Thyroid gland (tissue), 4 donors: ENCODE measurements at places on chromosomes 16 and 17.
A peak's percentile ranks its signal among the peaks of the same experiment; 100 is the strongest.

DNA sequence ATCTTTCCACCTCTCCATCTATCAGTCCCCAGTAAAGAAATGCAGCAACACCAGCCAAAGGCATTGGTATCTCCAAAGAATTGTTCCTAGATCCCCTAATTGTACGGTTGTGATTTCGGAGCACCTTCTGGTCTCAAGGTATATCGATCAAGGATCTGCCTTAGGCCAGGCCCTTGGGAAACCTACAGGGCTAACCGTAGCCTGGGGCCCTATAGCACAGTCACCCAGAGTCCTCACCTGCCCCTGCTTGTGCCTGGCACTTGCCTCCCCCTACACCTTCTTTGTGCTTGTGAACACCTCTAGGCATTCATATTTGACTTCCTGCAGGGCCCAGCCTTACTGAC is 16.8 kb upstream of the AURKB start:
- DNase-seq = no peak

GRCh38 chr16:84876873-84877606 is 57.3 kb downstream of the CRISPLD2 start:
- DNase-seq = no peak

DNA sequence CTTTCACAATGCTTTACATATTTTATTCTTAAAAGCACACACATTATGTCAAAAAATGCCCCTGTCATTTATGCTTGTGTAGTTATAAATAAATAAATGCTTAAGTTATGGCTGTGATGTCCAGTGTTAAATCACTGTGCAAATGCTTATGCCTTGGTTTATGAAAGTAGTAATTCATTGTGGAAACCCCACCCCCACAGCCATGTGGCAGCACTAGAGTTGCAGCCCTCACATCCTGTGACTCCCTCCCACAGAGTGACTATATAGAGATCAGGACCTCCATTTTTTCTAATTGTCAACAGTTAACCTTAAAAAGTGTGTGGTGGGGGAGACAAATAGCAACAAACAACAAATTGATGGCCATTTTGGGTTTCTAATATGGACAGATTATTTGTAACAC is 2.4 kb downstream of the SKAP1 start:
- no peak for DNase-seq

GRCh38 chr16:4505356-4506147 is 29.4 kb downstream of the HMOX2 start:
- no peak for DNase-seq

DNA sequence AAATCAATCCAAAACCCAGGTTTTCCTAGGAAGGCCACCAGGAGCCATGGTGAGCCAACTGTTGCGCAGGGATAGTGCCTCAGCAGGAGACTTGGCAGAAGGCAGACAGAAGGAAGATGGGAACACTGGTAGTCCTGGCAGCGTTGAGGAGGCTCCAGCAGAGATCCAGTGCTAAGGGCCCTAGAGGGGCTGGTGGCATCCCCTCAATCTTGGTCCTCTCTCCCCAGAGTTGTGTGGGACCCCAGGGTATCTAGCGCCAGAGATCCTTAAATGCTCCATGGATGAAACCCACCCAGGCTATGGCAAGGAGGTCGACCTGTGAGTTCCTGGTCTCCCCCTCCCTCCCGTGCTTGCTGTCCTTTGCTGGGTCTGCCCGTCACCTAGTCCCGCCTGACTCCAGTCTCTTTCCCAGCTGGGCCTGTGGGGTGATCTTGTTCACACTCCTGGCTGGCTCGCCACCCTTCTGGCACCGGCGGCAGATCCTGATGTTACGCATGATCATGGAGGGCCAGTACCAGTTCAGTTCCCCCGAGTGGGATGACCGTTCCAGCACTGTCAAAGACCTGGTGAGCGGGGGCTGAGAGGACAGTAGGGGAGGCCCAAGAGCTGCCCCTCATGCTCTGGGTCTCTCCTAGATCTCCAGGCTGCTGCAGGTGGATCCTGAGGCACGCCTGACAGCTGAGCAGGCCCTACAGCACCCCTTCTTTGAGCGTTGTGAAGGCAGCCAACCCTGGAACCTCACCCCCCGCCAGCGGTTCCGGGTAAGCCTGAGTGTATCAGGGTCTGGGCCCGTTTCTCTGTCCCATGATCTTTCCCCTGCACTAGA is 5.7 kb downstream of the CFAP119 start:
- DNase-seq = no peak

DNA sequence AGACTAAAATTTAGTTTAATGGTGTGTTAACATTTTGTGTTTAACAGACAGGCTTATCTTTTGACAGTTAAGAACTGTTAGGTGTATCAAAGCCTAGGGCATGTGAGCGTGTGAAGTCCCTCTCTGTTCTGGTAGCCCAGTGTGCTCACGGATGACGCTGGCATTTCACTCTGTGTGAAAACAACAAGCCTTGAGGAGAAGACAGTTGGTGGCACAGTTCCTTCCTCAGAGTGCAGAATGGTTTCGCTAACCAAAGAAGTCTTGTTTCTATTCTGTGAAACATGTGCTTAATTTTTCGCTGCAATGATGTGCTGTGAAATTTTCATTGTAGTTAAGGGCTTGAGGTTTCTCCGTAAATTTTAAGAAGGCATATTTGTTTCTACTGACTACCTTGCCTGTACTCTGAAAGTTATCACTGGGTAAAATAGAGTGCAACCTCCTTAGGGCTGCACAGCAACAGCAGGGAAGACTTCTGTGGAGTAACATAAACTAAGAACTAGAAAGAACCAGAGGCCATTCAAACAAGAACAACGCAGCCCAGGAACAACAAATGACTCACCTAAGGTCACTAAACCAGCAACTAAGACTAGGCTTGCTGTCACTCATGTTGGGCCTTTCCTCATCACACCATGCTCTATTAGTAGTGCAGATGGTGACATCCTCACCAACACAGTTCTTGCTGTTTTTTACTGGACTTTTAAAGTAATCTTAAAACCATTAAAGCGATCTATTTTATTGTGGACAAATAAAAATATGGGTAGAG is 33.4 kb downstream of the BRD7 start:
- DNase-seq = no peak

GRCh38 chr17:17032131-17032692 is 10.0 kb upstream of the MPRIP start:
- DNase-seq = peak; percentile 86

DNA sequence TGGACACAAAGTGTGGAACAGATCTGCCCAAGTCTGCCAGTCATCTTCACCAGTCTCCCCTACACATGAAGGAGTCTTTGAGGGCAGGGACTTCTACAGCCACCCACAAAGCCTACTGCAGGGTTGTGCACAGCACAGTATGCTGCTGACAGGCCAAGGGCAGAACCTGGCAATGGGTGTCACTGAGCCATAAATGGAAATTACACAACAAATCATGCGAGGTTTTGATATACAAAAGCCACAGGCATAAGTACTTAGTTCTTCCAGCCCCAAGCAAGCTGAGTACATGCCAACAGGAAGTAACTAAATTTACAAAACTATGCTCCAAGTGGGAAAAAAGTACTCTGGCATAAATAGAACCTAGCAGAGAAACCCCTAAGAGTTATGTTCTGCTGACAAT is 7.8 kb upstream of the PSMC3IP start:
- DNase-seq = no peak

- DNase-seq = no peak
These were observed 171.0 kb downstream of the XYLT1 start for GRCh38 chr16:17299790-17300189.

- DNase-seq = no peak
These were observed 33.9 kb upstream of the ZNF423 start for GRCh38 chr16:49889725-49890397.

- no peak for DNase-seq
These were observed 5.1 kb downstream of the ABCA3 start for GRCh38 chr16:2335286-2335895.

DNA sequence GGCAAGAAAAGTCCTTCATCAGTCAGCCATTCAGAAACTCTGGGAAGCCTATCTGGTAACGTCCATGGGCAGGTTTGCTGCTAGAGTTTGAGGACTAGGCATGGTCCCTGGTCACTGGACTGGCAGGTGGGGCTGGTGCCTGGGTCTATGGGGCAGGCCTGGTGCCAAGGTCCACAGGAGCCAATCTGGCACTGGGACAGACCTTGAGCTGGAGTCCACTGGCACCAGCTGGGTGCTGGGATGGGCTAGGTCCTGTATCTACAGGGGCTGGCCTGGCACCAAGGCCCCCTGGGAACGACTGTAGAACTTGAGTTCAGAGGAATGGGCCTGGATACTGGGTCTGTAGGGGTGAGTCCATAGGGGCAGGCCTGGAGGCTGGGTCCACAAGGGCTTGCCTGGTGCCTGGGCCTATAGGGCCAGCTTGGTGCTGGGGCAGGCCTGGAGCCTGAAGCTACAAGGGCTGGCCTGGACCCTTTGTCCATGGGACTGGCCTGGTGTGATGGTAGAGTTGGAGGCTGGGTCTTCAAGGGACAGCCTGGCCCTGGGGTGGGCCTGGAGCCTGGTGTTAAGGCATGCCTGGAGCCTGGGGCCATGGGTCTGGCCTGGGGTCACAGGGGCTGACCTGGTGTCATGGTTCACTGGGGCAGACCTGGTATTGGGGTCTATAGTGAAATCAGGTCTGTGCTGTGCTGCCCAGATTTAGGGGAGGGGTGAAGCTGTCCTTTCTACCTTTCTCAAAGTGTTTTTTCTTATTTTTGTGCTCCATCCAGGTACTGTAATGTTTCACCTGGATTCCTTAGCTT is 30.5 kb upstream of the NKD1 start:
- DNase-seq = no peak

- no peak for DNase-seq
These were observed 94.6 kb upstream of the SALL1 start for GRCh38 chr16:51245658-51245995.

DNA sequence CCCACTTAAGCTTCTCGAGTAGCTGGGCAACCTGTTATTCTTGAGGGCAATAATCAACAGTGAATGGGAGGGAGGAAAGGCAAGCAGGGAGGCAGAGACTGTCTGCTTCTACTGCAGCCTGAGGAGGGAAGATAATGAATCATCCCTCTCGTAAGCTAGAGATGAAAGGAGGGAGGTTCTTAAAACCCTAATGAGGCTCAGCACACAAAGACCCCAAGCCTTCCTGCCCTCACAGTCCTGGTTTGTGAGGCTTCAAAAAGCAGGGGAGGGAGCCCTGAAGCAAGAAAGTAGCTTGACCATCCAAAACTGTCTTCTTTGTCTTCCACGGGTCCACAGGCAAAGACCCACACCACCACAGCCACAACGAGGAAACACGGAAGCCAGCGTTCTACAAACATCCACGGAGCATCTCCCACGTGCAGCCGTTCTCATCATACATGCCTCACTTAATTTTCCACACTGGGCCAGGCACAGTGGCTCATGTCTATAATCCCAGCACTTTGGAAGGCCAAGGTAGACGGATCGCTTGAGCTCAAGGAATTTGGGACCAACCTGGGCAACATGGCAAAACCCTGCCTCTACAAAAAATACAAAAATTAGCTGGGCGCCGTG is 1.8 kb downstream of the PIK3R5 start:
- DNase-seq = no peak

DNA sequence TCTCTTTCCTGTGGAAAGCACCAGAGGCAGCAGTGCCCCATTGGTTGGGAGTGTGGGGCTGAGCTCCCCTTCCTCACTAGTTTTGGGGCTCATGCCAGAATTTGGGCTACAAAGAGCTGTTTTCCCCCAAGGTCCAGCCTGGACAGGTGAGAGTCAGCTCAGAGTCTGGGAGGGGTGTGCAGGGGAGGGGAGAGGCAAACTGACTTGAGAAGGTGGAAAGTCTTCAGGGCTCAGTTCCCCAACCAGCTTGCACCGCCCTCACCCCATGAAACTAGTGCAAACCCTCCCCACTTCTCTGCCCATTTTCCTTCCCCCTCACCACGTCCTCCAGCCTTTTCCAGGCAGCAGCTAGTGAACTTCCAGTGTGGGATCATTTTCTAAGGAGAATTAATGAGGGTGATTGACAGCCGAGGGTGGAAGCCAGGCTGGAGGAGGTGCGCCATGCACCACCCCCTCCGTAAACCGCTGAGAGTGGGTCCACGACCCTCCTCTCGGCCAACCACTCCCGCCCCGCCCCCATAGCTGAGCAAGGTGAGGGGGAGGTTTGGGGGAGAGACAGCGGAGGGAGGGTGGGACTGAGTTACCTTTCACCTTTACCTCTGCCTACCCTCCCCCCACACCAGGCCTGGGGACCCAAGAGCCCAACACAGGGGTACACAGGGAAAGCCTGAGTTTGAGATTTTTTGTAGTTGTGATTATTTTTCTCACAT is 6.2 kb upstream of the DLX4 start:
- no peak for DNase-seq

DNA sequence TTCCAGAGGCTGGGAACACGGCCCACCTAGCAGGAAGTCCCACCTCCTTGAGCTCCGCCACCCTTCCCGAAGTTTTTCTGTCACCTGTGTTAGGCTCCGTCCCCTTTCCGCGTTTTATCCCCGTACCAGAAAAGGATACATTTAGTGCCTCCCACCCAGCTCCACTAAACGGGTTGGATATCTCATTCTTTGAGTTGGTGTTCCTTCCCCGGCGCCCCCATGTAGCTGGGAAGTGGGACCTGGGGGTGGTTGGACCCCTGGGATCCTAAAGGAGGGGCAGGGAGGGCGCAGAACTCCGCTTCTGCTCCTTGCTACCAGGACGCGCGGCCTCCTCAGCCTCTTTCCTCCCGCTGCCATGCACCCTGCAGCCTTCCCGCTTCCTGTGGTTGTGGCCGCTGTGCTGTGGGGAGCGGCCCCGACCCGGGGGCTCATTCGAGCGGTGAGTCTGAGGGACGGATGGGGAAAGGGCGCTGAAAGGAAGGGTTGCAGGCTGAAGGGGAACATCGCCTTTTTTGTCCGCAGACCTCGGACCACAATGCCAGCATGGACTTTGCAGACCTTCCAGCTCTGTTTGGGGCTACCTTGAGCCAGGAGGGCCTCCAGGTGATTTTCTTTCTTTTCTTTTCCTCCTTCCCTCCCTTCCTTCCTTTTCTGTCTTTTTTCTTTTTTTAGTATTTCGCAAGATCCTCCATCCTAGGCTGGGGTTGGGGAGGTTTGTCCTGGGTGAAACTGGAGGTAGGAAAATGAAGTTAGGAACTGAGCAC is 669 bp downstream of the RNF167 start:
- peak; percentile 86 for DNase-seq

GRCh38 chr17:44204441-44204882 is 4.8 kb upstream of the ATXN7L3 start:
- no peak for DNase-seq

GRCh38 chr17:40501499-40501911 is at the start of gene TNS4:
Gene TNS4, minus strand, starts transcription at chr17:40501623. Its CDS starts 5,198 bp downstream, at chr17:40496425.
- DNase-seq = peak; percentile 90

DNA sequence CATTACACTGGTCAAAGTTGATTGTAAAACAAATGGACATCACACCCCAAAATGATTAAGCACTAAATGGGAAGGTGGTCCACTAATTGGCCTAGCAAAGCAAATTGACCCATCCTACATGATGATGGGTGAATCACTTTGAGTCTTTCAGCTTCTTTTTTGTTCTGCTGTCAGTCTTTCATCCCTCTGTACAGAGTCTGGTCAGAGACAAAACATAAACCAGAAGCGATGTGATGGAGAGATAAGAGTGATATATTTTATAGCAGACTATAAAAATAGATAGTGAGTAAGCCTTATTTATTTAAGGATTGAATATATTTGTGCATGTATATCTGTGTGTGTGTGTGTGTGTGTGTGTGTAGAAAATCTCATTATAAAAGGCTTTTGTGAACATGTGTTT is 618.4 kb upstream of the SOX9 start:
- DNase-seq = no peak
